ENCODE measurements at places on chromosomes 5 and 9. TPM values are rescaled to one million over a fixed set of nuclear protein-coding genes. Genes with fewer than 3 reads are reported as not detected.

DNA sequence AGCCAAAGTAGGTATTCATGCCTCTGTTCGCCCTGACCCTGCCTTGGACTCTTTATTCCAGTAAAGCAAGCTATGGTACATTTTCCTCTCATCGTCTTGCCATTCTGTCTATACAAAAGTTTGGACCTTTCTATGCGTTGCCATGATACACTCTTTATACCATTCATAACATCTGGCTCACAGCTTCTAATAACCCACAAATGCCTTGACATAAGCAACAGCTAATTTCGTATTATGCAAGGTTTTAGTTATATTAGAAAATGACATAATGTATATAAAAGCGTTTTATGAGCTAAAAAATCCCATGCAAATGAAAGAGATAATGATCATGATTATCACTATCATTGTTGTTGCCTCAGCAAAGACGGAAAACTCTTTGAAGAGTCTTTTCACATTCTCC, 265.7 kb downstream of the TMEM167A start:
- no peak for DNase-seq

Gene TMEM174
- total RNA-seq = not detected

DNA sequence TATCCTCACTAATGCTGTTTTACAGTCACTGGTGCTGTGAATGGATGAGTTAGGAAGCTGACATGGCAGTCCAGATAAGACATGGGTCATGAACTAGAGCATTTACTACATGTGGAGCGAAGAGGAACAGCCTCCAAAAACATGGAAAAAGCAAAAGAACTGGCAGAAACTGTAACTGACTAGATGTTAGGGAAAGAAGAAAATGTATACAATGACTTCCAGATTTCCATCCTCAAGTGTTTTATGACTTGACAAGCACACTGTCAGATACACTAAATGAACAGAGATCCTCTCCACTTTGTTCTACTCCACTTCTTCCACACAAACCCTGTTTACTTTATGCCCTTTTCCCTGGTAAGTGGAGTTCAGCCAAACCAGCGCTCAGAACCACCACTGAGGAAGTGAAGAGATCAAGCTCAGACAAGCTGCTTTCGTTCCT, 11.5 kb downstream of the HMGCS1 start:
- no peak for DNase-seq

Gene C5orf52
- not detected for total RNA-seq

GRCh38 chr5:93575461-93576414, 5.3 kb downstream of the NR2F1-AS1 start:
- no peak for DNase-seq

DNA sequence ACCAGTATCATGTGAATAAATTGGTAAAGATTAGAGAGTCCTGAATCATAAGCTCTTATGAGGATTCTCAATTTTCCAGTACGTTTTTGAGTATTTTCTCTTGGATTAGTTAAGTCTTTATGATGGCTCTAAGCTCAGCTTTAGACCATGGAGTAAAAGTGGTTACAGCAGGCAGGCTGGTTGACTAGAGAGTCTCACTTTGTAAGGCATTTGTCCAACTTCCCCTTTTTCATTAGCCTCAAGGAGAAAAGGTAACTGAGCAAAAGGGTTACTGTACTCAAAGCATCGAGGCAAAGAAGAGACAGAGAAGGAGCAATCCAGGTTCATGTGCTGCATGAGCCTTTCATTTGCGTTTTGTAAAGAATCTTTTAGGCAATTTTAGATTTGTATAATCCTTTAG, 8.5 kb downstream of the NOP16 start:
- no peak for DNase-seq

GRCh38 chr5:54862036-54862435, 123.4 kb downstream of the ESM1 start:
- DNase-seq = no peak

- DNase-seq = no peak
Measured at GRCh38 chr9:89929673-89930480, 325.1 kb downstream of the GADD45G start.

- no peak for DNase-seq
Measured at GRCh38 chr5:5418006-5418405, 4.5 kb upstream of the ICE1 start.

- no peak for DNase-seq
Measured at GRCh38 chr9:28624771-28625170, 1051.5 kb upstream of the C9orf72 start.

DNA sequence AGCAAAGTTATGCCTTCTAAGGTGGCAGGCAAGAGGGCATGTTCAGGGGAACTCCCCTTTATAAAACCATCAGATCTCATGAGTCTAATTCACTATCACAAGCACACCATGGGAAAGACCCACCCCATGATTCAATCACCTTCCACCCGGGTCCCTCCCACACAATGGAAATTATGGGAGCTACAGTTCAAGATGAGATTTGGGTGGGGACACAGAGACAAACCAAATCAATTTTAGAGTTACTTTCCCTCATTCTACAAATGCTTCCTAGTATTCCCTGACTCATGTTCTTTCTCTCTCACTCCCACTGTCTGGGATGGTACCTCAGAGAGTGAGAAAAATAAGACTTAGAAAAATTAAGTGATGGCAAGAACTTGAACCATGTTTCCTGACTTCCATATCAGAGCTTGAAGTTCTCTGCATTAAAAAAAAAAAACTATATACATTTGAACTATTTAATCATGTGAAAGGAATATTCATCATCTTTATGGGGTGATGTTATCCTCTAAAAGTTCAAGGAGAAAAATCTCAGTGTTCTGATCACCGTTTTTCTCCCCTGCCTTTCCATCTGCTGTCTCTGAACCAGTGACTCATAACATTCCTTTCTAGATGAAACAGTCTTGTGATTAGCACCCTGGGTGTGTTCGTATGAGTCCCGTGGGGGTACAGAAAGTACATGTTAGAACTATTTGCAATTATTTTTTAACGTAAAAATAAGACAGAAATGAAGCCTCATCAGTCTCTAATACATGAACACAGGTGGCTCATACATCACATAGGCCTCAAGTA, 282.9 kb downstream of the SLF1 start:
- DNase-seq = no peak

Gene AFAP1L1
- total RNA-seq = 6.6 TPM

Gene C1QTNF3
- 7.7 TPM for total RNA-seq

Gene FGF1
- total RNA-seq = 0.56 TPM

DNA sequence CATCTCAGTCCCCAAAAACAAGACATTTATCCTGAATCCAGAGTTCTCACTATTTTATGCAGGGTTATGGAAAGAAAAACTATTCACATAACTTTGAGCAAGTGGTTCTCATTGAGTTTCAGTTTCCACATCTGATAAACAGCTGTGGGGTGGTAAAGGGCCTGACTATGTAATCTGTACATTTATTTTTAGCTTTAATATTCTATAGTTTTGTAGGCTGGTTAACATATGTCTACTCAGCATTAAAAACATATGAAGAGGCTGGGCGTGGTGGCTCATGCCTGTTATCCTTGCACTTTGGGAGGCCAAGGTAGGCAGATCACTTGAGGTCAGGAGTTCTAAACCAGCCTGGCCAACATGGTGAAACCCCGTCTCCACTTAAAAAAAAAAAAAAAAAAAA, 301.5 kb upstream of the CCNG1 start:
- DNase-seq = no peak

DNA sequence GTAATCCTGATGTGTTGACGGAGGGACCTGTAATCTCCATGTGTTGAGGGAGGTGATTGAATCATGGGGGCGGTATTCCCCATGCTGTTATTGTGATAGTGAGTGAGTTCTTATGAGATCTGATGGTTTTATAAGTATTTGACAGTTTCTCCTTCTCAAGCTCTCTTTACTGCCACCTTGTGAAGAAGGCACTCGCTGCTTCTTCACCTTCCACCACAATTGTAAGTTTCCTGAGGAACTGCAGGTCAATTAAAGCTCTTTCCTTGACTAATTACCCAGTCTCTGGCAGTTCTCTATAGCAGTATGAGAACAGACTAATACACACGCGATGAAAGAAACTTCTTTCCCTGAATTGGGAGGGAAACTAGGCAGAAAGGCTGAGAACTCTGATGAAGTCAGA, 141.1 kb upstream of the RAD23B start:
- no peak for DNase-seq

DNA sequence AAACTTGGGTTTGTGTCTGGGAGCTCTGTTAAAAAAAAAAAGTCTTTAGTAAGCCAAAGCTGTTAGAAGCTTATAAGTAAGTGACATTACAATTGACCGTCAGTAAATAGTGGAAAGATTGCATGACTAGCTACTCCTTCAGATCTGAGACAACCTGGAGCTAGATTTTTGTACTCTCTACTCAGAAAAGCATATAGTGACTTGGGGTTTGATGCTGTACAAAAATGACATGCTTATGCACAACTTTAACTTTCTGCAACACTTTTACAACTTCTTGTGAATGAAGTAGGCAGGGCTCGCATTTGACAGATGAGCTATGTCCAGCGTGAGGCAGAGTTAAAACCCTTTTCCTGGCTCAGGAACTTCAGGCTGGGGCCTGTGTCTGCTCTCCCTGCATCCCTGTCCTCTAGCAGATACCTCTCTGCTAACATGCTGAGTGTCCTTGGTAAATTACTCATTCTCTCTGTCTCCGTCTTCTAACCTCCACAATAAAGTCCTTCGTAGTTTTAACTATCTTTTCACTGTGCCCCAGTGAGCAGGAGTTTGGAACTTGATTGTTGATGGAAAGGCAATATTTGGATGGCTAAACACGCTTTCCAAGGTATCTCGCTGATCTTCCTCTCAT, 471 bp upstream of the GHR start:
- DNase-seq = no peak

GRCh38 chr9:130940693-130941576, 1.9 kb upstream of the FIBCD1 start:
- peak; percentile 81 for DNase-seq

- DNase-seq = no peak
Measured at GRCh38 chr9:103811462-103811861, 282.6 kb upstream of the SMC2 start.

DNA sequence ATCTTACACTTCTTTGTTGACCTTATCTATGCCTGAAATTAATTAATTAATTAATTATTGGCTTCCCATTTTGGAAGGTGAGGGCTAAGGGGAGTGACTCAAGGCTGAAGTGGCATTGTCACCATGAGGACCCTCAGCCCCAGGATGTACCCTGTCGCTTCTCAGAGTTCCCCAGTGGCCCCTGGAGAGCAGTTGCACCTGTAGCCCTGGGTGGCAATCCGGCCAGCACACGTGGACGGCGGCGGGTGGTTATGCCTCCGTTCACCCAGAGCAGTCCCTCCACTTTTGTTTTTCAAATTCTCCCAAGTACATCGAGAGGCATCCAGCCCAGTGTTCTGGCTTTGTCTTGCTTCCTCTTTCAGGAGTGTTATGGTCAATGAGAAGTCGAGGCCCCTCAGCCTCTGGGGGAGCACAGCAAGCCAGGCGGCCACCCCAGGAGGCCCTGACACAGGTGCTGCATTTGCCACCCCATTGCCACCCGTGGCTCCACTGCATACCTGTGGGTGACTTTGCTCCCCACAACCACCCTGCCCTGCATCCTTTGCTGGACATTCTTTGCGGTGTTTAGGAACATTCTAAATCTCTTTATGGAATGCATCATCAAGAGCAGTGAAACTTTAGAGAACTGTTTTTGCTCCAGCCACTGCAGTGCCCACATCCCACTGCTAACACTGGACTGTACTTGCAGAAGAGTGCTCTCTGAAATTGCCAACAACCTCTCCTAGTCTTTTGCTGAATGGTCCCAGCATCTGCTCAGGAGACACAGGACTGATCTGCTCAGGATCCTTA, 11.5 kb upstream of the IRX2 start:
- DNase-seq = no peak

DNA sequence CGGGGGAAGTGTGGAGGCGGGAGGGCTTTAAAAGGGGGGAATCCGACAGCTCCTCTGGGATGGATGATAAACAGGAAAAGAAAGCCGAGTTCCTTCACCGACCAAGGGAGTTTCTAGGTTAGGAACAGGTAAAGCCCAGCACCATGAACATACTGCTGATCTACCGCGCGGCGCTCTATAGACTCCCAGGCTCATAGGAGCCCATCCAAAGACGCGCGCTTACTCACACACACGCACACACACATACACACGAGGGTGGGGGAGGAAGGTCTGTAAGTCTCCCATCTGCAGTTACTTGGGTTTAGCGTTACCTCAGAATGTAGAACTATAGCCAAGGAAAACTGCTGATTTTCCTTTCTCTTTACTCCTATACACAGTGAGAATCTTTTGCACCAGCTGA, 2.6 kb upstream of the GABRB2 start:
- no peak for DNase-seq

All from right lobe of liver (tissue), 6 donors.